ENCODE measurements at places on chromosomes 3 and 15.

DNA sequence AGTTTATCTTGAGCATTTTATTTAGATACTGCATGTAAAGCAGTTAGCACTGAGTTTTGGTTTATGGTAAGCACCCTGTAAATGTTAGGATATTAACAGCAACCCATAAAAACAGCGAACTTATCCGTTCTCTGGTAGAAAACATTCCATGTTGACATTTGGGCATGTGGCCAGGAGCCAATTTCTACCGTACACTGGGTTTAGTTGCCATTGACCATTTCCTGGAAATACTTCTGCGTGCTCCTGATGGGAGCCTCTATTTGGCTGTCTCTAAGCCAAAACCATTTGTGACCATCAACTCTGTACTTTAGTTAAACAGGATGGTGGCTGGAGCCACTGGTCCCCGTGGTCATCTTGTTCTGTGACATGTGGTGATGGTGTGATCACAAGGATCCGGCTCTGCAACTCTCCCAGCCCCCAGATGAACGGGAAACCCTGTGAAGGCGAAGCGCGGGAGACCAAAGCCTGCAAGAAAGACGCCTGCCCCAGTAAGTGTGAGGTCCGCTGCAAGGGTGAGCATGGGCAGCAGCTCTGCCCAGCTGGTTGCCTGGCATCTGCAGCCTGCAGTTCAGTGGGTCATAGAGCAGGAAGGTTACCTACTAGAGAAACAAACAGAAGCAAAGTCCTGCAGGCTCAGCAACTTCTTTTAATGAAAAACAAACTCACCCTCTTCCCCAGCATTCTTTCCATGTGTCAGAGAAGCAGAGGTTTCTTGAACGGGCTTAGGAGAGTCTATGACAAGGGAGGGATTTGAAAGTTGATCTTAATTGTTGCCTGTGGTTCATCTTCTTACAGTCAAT, 7.1 kb downstream of the THBS1 start:
- DNase-seq = no peak

- DNase-seq = no peak
Observed at GRCh38 chr3:197205675-197206074, 92.7 kb downstream of the DLG1 start.

DNA sequence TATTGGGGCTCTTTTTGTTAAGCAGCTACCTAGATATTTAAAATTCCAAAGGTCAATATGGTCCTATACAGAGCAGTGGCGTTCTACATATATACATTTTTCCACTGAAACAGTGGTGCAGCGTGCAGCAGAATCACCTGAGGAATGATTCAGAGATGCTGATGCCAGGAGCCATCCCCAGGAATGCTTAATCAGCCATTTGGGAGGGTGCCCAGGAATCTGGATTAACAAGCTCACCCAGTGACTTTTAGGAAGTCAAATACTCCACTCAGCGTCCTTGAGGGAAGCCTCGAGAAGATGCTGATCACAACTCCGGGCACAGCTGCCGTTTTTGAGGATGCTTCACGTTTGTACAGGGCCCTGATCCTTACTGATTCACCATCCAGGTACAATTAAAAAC, 82.6 kb upstream of the ARHGEF3 start:
- no peak for DNase-seq

DNA sequence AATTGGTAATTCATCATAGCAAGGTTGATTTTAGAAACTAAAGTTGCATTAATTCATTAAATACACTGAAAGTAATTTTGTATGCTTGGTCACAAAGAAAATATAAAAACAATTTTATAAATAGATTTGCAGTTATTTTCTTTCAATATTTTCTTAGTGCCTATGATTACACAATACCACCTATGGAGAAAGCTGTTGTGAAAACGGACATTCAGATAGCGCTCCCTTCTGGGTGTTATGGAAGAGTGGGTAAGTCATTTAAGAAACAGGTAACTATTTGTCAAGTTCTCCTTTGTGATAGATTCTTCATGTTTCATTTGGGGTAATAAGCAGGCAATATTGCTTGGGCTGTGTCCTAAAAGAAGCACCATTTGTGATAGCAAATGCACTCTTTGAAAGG, 3.0 kb downstream of the DUT start:
- DNase-seq = no peak

DNA sequence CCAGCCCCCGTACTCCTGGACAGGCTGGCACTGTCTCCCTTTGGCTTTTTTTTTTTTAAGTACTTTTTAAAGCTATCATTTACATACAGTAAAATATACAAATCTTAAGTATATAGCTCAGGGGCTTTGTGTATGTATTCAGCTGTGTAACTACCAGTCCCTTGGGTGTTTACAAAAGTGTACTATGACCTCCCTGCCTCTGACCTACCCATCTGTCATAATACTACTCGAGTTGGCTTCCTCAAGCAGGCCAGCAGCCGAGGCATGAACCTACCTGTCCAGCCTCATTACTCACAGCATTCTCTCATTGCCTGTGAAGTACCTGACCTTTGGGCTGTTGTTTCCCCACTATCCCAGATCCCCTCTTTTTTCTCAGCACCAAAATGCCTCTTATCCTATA, 33.2 kb downstream of the ABHD2 start:
- no peak for DNase-seq

DNA sequence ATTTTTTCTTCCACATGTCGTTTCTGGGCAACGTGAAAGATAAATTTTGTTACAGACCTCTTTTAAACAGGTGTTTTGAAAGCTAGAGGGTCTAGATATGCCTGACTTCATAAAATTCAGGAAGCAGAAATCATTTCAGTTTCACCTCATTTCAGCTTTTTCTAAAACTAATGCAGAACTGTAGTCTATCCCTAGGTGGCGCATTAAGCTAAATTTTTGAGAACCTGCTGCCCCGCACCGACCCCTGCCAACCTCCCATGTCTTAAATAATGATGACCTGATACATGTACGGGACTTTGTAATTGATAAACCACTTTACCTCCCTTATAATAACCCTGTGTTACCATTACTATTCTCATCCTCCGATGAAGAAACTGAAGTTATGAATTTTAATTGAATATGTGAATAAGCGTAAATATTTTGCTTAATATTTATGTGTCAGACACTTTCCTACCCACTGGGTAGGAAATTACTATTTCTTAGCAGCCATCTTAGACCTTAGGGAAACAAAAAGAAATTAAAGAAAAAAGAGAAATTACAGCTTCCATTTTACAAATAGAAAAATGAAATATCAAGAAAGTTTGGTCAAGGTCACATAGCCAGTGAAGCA, 78.7 kb upstream of the GCNT3 start:
- no peak for DNase-seq

GRCh38 chr3:172617013-172617706, 93.7 kb downstream of the NCEH1 start:
- no peak for DNase-seq

GRCh38 chr15:29538044-29538443, 268.4 kb upstream of the NSMCE3 start:
- no peak for DNase-seq

DNA sequence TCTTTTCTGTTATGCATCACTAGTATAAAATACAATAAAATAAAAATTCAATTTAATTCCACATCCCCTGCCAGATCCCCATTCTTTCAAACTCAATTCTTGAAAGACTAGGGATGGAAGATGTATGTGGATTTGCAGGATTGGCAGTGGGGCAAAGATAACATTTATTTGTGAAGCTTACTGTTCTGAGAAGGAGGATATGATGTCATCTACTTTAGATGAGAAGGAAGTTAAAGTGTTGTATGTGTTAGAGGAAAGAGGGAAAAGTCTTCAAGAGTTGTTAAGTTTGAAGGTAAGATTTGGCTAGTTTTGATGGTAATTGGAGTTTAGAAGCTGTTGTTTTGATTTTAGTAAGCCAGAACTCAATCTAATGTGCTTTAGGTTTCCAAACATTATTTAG, 845.1 kb upstream of the NR2F2 start:
- no peak for DNase-seq

DNA sequence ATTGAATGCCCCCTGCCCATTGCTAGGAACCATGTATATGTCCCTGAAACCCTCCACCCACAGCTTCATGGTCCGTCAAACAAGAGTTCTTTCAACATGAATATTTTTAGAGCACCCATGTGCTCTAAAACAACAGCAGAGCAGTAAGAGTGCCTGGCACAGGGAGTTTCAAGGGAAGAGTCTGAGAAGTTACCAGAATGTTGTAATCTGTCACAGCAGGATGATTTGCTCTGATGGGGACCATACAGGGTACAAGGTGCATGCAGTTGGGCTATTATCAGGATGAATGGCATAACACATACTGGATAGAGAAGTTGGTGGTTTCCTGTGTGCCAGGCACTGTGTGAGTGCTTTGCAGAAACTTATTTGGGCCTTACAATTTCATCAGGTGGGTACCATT, 27.8 kb upstream of the FLNB start:
- no peak for DNase-seq

- no peak for DNase-seq
Observed at GRCh38 chr3:130900959-130901358, 7.1 kb downstream of the ATP2C1 start.

GRCh38 chr3:170622369-170623159, 36.7 kb upstream of the SLC7A14 start:
- no peak for DNase-seq

- no peak for DNase-seq
Observed at GRCh38 chr15:24856397-24857390, 98.1 kb upstream of the SNRPN start.

DNA sequence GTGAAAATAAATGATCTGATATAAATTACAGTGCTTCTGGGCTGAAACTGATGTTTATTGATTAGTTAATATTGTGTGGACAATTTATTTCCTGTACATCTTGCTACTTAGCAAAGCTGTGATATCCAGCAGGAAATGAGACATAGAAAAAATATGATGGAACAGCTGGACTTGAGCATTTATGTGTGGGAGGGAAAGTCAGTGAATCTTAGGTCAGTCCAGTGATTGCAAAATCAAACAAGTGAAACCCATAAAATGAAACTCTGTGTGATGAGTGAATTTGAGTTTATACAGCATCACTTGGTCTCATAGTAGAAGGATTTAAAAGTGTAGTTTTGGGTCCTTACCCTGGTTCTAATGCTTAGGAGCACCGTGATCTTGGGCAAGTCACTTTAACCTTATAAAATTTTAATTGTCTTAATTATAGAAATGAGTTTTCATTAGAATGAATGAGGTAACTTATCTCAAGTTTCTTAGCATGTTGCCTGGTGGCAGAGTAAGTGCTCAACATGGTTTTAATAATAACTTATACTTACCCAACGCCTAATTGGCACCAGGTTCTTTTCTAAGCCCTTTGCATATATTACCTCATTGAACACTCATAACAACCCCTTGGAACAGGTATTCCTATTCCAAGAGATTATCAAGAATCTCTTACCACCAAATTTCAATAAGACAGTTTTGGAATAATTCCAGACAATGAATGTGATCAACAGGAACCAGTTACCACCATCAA, 194.6 kb downstream of the ADAMTSL3 start:
- no peak for DNase-seq

DNA sequence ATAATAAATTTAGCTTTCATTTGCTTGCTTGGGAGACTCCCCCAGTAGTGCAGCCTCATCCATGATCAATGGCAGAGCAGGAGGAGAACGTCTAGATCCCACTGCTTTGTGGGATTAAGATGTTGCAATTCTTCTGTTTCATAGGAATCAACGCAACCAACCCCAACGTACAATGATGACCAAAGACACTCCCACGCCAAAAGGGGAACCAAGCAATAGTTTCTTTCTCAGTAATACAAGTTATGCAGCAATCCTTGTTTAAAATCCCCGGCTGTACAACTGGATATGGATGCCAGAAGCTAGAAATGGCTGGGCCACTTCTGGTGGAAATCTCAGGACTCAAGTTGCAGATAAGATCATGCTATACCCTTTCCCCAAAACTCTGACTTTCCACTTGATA, 411.2 kb downstream of the VPS13C start:
- DNase-seq = no peak

- DNase-seq = peak; percentile 27
Observed at GRCh38 chr3:113948015-113948917, 453 bp downstream of the ZDHHC23 start.

DNA sequence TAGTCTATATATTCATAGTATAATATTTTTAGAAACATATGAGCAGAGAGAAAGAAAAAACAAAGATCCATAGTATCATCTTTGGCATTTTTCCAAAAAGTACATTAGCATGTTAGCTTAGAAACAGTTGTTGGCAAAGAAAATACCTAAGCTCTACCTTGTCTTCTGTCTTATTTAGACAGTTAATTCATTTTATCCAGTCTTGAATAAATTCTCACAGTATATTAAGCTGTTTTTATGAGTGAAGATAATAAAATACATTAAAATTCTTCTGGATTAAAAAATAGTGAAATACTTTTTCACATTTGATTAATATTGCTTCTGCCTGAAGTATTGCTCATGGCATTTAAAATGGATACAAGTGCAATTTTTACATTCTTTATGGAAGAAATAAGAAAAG, 145.2 kb downstream of the ZIC1 start:
- DNase-seq = no peak

- no peak for DNase-seq
Observed at GRCh38 chr3:9179826-9180763, 69.4 kb downstream of the SRGAP3 start.

DNA sequence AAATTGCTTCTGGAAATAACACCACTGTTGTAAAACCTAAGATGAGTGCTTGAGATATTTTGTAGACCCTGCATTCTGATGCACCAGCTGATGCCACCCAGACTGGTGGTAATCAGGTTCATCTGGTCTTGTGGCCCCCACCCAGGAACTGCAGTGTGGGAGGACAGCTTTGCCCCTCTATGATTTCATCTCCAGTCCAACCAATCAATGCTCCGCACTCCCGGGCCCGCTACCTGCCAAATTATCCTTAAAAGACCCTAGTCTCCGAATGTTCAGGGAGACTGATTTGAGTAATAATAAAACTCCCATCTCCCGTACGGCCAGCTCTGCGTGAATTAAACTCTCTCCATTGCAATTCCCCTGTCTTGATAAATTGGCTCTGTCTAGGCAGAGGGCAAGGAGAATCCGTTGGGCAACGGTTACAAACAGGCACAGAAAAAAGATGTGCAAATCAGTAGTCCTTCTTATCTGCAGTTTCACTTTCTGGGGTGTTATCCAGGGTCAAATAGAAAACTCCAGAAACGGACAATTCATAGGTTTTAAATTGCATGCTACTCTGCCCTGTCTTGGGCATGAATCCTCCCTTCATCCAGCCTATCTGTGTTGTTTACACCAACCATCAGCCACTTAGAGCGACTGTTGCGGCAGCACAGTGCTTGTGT, 29.2 kb upstream of the TRPM1 start:
- DNase-seq = no peak

- no peak for DNase-seq
Observed at GRCh38 chr3:133840055-133840737, 34.6 kb downstream of the SRPRB start.

All from stimulated activated CD4-positive, alpha-beta T cell treated with anti-CD3 and anti-CD28 coated beads, Interleukin-4, amount 100 ng/mL, for 1 hour (primary cell).